ENCODE measurements at places on chromosomes 16 and 17. TPM values are rescaled to one million over a fixed set of nuclear protein-coding genes. Genes with fewer than 3 reads are reported as not detected.
A peak's percentile ranks its signal among the peaks of the same experiment; 100 is the strongest.

- DNase-seq: no peak
Observed at GRCh38 chr16:25875956-25876598, 184.3 kb downstream of the HS3ST4 start.

DNA sequence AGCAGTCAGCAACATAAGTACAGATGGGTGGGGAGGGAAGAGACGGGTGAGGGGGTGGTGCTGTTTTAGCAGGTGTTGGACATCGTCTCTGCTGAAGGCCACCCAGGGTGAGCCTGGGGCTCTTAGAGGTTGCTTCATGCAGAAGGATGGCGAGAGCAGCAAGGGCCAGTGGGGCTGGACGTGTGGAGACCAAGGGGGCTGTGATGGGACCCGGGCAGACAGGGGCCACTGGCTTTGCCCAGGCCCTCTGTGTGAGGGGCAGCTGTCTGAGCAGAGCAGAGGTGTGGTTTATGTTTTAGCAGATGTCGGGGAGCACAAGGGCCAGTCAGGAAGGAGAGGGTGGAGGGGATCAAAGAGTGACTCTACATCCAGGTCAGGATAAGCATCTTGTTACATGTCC lies 4.8 kb downstream of the NARF start:
- no peak for DNase-seq

DNA sequence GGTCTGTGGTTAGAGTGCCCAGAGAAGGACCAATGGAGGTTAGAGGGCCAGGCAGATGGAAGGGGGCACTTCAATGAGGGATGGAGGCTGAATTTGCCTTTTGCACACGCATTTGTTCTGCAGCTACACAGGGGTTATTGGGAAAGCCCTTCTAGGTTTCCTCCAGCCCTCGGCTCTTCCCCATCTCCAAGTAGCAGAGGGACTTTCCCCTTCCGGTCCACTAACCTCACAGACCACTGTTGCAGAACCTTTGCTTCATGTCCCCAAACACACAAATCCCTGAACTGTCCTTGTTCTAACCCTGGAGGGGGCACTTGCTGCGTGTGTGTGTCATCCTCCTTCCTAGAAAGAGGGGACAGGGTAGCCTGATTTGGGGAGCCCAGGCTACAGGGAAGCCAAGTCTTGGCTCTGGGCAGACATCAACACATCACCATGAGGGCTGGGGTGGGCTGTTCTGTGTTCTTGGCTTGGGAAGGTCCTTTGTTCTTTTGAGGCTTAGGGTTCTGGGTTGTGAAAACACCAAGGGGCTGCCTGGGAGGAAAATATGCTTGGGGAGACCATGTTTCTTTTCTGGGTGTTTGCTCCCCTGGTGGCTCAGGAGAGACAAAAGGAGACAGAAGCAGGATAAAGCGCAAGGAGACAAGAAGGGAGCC lies 7.3 kb upstream of the NR1D1 start:
- DNase-seq: no peak

- no peak for DNase-seq
Observed at GRCh38 chr16:57167953-57168352, 17.9 kb downstream of the PSME3IP1 start.

GRCh38 chr17:14103836-14104235 lies 34.5 kb downstream of the COX10 start:
- DNase-seq: no peak

- no peak for DNase-seq
Observed at GRCh38 chr16:77786186-77786847, 2.0 kb upstream of the VAT1L start.

- peak; percentile 15 for DNase-seq
Observed at GRCh38 chr17:77558846-77559626, 399.5 kb upstream of the TNRC6C start.

DNA sequence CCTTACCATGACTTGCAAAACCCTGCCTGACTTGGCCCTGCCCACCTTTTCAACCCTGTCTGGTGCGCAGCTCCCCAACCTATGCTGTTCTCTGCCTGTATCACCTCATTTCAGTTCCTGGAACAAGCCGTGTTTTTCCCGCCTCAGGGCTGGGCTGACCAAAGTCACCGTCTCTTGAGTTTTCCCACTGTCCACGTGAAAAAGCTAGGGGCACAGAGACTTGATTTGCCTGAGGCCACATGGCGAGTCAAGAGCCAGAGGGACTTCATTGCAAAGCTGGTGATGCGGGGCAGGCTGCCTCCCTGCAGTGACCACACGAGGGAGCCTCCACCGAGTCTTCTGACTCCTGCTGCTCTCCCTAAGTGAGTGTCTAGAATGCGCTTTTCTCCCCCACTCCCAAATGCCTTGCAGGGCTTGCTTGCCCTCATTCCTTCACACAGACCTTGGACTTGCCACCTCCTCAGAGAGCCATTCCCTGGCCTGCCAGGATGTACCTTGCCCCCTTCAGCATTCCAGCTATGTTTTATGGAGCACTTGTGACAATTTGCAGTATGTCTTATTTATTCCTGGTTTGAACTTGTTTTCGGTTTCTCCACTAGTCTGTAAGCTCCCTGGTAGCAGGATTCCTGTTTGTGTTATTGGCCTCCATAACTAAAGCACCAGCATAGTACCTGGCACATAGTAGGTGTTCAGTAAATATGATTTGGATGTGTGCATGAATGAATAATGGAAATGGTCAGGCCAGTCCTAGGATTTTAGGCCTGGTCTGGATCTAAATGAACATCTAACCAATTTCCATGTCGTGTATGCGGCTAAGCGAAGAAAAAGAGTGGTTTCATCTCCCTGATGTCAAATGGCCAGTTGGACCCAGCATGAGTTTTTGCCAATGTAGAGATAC lies 252.3 kb downstream of the SNX29 start:
- peak; percentile 76 for DNase-seq

GRCh38 chr17:40442392-40443195 lies 656 bp upstream of the IGFBP4 start:
- peak; percentile 81 for DNase-seq

- no peak for DNase-seq
Observed at GRCh38 chr16:23395732-23396131, 57.3 kb downstream of the COG7 start.

- DNase-seq: no peak
Observed at GRCh38 chr17:76640550-76641380, 2.8 kb downstream of the ST6GALNAC1 start.

- DNase-seq: no peak
Observed at GRCh38 chr17:29091606-29092289, 48.8 kb downstream of the PIPOX start.

DNA sequence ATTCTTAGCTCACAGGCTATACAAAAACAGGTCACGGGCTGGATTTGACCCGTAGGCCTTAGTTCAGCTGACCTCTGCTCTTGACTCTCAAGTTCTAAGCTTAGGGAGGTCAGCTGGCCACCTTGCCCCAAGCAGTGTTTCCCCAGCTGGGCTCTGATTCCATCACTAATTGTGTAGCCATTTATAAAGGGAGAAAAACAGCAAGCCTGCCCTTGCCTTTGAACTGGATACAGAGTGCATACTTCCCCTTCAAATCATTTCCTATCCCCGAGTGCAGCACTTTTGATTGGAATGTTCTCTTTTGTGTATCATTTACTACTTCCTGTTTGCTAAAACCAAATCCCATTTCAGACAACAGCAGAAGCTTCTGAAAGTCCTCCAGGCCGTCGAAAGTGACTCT lies 153.6 kb downstream of the KATNIP start:
- no peak for DNase-seq

GRCh38 chr16:65069065-65069464 lies 52.8 kb downstream of the CDH11 start:
- no peak for DNase-seq

- no peak for DNase-seq
Observed at GRCh38 chr16:28983644-28984043, 1.2 kb upstream of the LAT start.

GRCh38 chr16:49095539-49095938 lies 186.1 kb downstream of the CBLN1 start:
- no peak for DNase-seq

GRCh38 chr17:44920565-44920940 lies 5.3 kb upstream of the GFAP start:
- DNase-seq: no peak

DNA sequence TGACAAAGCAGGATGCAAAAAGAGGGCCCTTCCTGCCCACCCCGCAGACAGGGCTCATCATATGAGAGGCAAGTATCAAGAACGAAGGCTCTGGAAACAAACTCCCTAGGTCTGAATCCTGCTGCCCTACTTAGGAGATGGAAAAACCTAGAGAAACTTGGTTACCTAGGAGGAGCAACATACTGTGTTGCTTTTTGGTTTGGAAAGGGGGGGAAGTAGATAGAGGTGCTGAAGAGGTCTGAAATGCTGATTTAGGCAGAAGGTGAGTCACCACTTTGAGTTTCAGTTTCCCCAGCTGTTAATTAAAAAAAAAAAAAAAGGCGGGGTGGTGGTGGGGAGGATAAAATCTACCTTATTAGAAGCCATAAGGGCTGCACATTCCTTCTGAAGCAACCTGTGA lies 1.5 kb downstream of the N4BP1 start:
- DNase-seq: no peak

GRCh38 chr16:4389051-4389955 lies 17.7 kb downstream of the VASN start:
- DNase-seq: peak; percentile 68

- DNase-seq: no peak
Observed at GRCh38 chr16:49599704-49600103, 226.1 kb downstream of the C16orf78 start.

GRCh38 chr16:29891525-29892457 lies 7.6 kb downstream of the SEZ6L2 start:
- no peak for DNase-seq

DNA sequence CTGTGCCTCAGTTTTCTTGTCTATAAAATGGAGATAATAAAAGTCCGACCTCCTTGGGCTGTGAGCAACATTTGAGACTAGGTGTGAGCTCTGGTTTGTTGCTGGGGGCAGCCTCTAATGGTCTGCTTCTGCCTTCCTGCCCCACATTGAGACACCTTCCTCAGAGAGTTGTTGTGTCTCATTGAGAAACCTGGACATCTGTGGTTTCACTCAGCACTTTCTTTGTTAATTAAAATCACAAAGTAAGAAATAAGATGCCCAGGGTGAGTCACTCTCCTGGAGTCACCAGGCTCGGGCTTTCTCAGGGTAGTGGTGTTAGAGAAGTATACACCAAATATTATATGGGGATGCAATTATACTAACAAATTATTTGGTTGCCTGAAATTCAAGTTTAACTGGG lies 389.2 kb upstream of the SALL1 start:
- DNase-seq: no peak

DNA sequence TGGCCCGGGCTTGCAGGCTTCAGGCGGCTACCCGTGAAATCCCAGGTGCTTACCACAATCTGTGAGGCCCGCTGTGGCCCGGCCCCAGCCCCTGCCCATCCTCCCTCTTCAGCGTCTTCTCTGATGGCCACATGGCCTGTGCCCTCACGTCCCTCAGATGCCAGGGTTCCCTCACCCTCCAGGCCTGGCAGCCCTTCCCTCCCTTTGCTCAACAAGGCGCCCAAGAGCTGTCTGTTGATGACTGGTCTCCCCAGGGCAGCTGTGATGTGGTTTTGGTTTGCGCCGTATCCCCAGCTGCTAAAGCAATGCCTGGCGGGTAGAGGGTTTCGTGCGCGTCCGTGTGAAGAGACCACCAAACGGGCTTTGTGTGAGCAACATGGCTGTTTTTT lies 35.1 kb downstream of the PMM2 start:
- DNase-seq: no peak

DNA sequence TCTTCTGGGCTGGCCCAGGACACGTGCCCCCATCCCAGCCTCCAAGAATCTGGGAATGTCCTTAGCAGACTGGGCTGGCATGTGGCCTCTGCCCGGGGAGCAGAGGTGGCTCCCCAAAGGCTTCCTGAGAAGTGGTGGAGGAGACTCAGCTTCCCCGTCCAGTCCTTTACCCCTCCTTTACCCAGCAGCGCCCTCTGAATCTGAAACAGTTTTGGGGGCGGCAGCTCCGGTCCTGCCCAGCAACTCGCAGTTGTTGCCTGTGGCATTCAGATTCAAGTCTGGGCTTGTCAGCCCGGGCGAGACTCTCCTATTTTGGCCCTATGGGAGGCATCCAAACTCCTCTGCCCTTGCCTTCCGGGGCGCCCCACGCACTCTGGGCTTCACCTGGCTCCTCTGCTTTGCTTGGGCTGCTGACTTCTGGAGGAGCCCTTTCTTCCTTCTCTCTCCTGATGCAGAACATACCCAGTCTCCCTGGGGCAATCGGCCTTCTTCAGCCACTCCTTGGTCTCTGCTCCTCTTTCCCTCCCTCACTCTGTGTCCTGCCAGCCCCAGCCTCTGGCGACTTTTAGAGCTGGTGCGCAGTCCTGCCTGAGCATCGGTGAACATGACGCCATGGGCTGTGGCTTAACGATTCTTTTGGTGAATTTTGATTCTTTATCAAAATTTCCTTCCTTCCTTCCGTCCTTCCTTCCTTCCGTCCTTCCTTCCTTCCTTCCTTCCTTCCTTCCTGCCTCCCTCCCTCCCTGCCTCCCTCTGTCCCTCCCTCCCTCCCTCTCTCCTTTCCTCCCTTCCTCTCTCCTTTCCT lies 55.2 kb downstream of the CMIP start:
- no peak for DNase-seq

GRCh38 chr17:57597531-57598453 lies 147.3 kb downstream of the CCDC182 start:
- DNase-seq: peak; percentile 72

- no peak for DNase-seq
Observed at GRCh38 chr17:50184611-50185398, 16.6 kb downstream of the COL1A1 start.

GRCh38 chr16:85625053-85625452 lies 11.9 kb downstream of the GSE1 start:
- no peak for DNase-seq

DNA sequence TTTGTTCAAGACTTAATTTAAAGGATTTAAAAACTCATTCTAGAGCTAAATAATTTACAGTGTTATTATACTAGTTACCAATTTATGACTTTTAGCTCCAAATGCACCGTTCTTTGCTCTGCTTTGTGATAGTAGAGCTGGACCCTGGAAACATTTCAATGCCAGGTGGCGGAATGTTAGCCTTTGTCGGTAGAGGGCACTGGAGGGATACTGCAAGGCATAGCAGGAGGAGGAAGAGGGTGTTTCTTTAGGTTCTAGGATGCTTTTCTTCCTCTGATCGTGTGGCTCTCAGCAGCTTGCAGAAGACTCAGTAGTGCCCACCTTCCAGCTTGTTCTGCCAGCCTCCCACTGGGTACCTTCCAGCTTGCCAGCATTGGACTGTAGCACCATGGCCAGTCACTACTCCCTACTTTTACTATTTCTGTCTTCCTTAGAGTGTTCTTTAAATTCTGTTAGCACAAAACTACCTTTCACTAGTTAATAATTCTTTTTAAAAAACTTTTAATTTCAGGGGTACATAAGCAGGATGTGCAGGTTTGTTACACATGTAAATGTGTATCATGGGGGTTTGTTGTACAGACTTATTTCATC lies 325.3 kb downstream of the UTP18 start:
- no peak for DNase-seq

- peak; percentile 79 for DNase-seq
Observed at GRCh38 chr17:5097101-5097834, 14.4 kb downstream of the ZNF232 start.

Gene CTRL
- 0.81 TPM for total RNA-seq

Gene AOC3
- 15.1 TPM for total RNA-seq

Gene CDH15
- total RNA-seq: not detected

Gene CDH8
- not detected for total RNA-seq

Gene PITPNM3
- total RNA-seq: 0.46 TPM

Gene TMEM100
- 17.0 TPM for total RNA-seq

Gene OTOP3
- total RNA-seq: not detected

Gene TNP2
- total RNA-seq: not detected

Gene CCL23
- total RNA-seq: not detected

Gene KRTAP9-4
- total RNA-seq: not detected

Gene KCNJ18
- not detected for total RNA-seq

Gene WSCD1
- 10.6 TPM for total RNA-seq
